ENCODE measurements at places on chromosomes 1 and 21.

DNA sequence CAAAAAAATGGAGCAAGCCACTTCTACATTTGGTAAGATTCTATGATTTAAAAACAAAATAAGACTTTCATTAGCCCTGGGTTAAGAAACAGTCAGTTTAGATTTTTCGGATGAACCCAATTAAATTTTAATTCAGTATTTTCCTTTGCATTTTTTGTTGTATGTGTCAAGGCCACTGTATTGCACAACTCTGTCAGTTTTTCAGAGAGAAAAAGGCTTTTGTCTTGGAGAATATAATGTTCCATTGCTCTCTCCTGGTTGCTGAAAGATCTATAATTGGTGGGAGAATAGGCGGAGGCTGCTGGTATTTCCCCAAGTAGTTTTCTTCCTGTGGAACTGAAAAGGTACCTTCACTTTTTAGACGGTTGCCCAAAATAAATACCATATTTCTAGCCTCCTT lies 84.6 kb downstream of the NEGR1 start:
- DNase-seq, result no peak

DNA sequence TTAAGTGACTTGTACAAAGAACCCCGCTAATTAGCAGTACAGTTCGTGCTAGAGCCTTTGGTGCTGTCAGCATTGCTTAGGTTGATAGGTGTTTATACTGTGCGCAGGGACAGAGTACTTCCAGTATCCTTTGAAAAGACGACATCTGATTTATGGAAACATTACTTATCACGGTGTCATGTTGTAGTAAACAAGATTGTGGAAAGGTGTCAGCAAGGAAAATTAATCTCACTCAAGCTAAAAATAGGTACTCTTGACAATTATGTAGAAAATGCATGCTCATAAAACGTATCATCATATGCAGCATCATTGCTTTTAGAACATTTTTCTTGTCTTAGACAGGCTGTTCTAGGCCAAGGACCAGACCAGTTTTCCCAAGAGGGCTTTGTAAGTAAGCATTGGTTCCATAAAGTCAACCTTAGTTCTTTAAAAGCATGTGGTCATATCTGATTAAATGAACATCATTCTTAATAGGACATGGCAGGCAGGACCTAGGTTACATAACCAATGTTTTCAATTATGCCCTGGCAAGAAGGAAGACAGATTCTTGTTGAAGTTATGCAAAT lies 33.0 kb downstream of the SH3BGR start:
- no peak for DNase-seq

DNA sequence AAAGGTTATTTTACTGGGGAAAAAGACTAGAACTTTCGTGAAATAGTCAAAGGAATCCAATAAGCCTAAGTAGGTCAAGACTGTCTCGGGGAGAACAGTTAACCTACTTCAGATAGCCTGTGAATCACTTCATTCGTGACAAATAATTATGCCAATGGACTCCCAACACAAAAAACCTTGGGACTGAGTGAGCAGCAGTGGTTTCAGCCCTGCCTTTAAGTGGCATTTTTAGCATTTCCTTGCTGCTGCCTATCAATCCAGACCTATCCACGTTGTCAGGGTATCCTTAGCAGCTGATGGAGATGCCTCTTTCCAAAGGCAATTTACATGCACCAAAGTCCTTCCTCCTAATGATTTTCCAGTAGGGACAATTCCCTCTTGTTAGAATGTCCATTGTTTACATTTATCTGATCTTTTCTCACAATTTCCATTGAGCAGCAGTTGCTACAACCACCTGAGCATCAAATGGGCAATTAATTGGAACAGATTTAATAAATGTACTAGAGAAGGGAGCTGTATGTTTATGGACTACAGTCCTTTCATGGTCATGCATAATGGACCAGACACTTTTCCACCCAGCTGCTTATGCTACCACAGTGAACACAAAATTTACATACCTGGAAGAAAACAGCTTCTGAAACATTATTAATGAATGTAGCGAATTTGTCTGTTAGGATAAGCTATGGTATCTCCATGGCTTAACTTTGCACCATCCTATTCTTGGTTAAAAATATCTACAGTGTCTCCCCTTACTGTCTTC lies 75.8 kb downstream of the TM2D1 start:
- no peak for DNase-seq

DNA sequence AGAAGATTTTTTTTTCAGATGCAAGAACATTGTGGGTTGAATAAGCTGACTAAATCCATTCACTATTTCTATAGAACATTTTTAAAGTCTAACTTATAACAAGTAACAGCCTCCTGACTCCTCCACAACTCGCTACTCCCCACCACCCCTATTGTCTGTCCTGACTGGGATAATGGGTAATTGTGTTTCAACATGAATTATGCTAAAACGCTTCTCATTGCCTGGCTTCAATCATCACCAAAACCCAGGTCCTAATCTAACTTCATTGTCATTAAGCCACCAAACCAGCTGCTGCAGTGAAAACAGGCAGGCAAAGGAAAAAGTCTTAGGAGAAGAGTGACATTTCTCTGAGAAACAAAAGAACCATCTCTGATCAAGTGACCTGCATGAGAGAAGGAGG lies 30.0 kb downstream of the TNR start:
- no peak for DNase-seq

DNA sequence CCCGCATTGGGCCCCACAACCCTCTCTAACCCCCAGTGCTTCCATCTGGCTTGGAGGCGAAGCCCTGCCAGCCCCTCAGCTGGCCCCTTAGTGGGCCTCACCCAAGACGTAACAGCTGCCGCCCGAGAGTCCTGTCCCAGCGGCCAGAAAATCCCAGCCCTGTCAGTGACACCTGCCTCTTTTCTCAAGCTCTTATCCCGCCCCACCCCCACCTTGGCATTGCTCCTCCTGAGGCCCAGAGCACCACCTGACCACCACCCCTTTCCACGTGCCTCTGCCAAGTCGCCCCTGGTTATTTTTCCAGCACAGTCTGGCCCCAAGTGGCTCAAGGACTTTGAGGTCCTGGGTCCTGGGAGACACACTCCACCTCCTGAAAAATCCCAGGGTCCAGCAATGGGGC lies 5.9 kb upstream of the CTRC start:
- no peak for DNase-seq

- no peak for DNase-seq
Observed at GRCh38 chr1:37795340-37796125, 1.9 kb downstream of the MANEAL start.

DNA sequence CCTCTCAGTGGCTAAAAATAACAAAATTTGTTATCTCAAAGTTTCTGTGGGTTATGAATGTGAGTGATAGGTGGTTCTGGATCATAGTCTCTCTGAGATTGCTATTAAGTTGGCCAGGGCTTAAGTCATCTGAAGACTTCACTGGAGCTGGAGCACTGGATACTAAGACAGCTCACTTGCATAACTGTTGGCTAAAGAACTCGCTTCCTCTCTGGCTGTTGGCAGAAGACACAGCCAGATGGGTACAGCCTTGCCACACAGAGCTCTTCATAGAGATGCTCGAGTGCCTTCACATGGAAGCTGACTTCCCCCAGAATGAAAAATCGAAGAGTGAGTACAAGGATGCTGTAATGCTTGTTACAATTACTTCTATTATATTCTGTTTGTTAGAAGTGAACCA lies 333.8 kb downstream of the ZP4 start:
- DNase-seq, result no peak

GRCh38 chr1:41365772-41366454 lies 4.7 kb downstream of the FOXO6 start:
- DNase-seq, result no peak

- no peak for DNase-seq
Observed at GRCh38 chr1:44359234-44359935, 4.3 kb upstream of the ERI3 start.

GRCh38 chr1:228016181-228016510 lies 9.3 kb downstream of the WNT3A start:
- DNase-seq, result no peak

GRCh38 chr1:225451340-225451739 lies 23.5 kb upstream of the LBR start:
- DNase-seq, result no peak

DNA sequence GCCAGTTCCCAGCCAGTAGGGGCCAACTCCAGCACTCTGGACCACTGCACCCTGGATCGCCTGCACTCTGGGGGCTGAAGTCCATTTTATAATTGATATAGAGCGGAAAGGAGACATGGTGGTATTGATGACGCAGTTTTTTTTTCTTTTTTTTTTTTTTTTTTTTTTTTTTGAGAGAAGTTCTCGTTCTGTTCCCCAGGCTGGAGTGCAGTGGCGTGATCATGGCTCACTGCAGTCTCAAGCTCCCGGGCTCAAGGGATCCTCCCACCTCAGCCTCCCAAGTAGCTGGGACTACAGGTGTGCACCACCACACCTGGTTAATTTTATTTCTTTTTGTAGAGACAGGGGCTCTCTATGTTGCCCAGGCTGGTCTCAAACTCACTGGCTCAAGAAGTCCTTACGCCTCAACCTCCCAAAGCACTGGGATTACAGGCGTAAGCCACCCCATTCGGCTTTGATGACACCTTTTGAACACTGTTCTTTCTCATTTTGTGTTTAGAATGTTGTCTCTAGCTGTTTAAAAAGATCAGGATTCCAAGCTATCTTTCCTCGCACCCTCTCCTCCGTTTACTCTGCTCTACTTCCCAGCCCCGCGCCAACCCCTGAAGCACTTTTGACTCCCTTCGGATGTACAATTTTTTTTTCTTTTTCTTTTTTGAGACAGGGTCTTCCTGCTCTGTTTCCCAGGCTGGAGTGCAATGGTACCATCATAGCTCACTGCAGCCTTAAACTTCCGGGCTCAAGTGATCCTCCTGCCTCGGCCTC lies 960 bp downstream of the MX2 start:
- DNase-seq, result no peak

DNA sequence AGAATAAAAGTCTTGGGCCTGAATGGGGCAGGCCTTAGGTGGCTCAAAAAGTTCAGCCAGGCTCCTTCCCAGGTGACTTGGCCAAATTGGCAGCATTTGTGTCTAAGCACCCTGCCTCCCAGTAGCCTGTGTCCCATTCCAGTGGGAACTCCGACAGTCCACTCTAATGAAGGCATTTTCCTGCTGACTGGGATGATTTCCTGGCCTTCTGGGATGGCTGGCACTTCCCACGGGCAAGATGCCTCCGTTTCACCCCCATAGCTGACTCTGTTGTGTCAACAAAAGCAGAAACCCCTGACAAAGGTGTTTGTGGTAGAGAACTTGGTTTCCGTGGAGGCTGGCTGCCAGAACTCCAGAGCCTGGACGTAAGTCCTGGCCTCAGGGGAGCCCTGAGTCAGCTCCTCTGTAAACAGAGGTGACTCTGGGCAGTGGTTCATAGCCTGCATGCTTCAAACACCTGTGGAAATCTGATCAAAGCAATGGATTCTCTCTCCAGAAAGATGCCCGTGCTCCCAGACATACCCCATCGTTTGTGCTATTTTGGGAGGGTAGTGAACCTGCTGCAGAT lies 36.6 kb downstream of the WNT3A start:
- no peak for DNase-seq

DNA sequence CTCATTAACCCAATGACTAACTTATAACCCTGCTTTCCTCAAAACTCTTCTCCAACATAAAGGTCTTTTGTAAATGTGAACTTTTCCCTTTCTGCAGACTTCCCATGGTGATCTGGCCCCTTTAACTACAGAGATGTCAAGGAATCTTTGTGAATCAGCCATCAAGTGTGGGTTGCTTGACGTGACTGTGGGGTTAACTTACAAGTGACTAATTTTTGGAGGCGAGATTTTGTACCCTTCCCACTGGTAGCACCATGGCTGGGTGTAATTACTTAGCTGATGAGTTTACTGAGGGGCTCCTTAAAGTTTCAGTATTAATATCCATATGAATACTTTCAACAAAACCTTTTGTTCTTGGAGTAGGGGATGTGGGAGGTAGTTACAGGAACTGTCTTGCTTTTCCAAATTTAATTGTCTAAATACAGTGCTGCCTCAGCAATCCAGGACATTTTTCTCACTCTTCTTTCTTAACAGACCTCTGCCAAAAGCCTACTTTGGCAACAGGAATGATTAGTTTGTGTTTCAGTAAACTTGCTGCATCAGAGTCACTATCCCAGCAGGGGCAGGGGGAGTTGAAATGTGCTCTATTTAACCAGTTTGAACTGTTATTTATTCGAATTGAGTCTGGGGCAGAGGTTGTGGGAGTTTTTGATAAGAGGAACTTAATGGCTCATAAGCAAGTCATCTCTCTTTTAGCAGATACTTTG lies 217.3 kb upstream of the FGGY start:
- no peak for DNase-seq

- DNase-seq, result no peak
Observed at GRCh38 chr1:186375929-186376319, 286 bp downstream of the ODR4 start.

DNA sequence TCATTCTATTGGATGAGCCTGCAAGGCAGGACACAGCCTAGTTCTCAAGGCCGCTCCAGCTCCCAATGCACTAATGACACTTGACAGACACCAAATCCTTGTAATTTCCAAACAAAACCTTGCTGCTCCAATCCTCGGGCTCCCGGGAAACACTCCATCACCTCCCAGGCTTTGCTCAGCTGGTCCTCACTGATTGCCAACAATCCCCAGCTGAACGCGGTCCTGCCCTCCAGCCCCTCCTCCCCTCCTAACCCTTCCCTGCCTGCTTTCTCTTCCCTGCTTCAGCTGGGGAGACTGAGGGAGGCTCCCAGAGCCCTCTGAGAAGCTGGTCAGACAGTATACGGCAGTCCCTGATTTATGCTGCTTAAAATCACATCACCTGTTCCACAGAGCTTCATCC lies 114.4 kb upstream of the TNR start:
- no peak for DNase-seq

DNA sequence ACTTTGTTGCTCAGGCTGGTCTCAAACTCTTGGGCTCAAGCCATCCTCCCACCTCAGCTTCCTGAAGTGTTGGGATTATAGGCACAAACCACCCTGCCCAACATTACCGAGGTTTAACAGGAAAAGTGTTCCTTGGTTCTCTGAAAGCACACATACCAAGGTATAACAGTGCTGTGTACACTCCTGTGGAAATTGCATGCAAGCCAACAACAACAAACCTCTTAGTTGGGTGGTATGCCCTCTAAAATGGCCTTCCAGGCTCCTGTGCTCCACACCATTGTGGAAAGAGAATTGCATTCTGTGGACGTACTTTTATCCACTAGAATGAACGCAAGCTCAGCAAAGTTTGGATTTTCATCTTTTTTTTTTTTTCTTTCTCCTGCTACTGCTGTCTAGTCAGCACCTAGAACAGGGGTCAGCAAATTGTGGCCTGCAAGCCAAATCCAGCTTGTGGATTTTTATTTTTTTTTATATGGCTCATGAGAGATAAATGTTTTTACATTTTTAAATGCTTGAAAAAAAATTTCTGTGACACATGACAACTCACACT lies 192.2 kb upstream of the TNR start:
- no peak for DNase-seq

All from AG09309 (cell line).